ENCODE measurements at places on chromosomes 12 and 14. TPM values are rescaled to one million over a fixed set of nuclear protein-coding genes. Genes with fewer than 3 reads are reported as not detected.
A peak's percentile ranks its signal among the peaks of the same experiment; 100 is the strongest.

GRCh38 chr14:21614240-21614639 is 20.5 kb downstream of the OR10G2 start:
- no peaks in the 10 kb centered on the region for H3K4me1 ChIP-seq
- no peaks in the 10 kb centered on the region for H3K27me3 ChIP-seq
- H3K27ac ChIP-seq = no peak overlapping the region
- no peaks in the 10 kb centered on the region for H3K36me3 ChIP-seq

GRCh38 chr14:102708494-102708893 is 68.8 kb upstream of the TRAF3 start:
- H3K27me3 ChIP-seq = no peaks in the 10 kb centered on the region
- H3K4me3 ChIP-seq = no peak overlapping the region
- peak overlapping the region; percentile 45 for H3K27ac ChIP-seq
- peaks cover 1% of the 10 kb centered on the region for H3K36me3 ChIP-seq
- DNase-seq = peak; percentile 88

DNA sequence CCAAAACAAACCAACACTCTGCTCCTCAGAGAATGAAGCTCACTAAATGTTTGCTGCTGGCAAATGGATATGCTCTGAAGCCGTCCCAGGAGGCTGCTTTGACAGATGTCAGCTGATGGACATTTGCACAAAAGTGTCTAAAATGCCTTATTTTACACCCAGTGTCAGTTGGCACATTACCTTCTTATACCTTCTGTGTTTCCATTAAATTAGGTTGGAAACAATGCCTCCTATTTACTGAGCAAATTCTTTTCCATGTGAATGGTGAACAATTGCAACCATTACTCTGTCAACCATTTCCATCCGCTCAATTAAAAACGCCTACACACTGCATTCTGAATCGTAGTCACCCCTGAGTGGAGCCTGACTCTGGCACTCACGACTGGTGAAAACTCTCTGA is 1679.9 kb upstream of the FLRT2 start:
- no peak overlapping the region for H3K4me3 ChIP-seq
- no peaks in the 10 kb centered on the region for H3K4me1 ChIP-seq
- no peak for DNase-seq

DNA sequence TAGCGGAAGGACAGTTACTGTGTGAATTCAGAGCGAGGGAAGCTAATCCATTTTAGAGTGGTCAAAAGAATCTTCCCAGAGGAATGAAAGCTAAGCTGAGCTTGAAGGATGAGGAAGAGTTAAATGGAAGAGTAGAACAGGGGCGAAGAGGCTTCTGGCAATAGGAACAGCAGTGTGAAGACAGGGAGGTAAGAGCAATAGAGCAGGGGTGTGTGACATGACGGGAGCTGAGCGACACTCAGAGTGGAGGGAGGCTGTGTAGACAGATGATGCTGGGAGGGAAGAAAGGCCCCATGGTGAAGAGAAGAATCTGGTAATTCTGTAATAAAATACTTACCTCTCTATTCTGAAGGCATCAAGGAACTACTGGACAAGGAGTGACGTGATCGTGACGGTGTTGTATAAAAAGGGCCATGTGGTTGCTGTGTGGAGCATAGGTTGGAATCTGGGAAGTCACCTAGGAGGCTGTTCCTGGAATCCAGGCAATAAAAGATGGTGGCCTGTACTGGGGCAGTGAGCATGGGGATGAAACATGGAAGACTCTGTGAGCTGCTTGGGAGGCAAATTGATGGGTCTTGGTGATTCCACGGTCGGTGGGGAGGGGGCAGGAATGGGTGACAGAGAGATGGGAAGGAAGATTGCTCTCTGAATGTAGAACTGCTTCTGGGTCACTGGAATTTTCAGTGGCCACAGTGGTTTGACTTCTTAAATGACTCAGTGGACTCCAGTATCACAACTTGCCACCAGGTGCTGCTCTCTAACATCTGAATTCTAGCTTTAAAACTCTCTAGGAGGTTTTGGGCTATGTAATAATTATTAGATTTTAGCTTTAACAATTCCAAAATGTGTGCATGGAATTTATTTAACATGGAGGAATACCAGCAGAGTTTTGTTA is 164.1 kb downstream of the ATP23 start:
- DNase-seq = no peak
- no peak overlapping the region for H3K27ac ChIP-seq
- no peaks in the 10 kb centered on the region for H3K27me3 ChIP-seq
- no peaks in the 10 kb centered on the region for H3K4me1 ChIP-seq

- H3K4me1 ChIP-seq = no peaks in the 10 kb centered on the region
- no peak overlapping the region for H3K27ac ChIP-seq
- H3K27me3 ChIP-seq = no peaks in the 10 kb centered on the region
- DNase-seq = no peak
- peaks cover 25% of the 10 kb centered on the region for H3K36me3 ChIP-seq
- no peak overlapping the region for H3K4me3 ChIP-seq
Measured at GRCh38 chr12:64500394-64500793, 48.5 kb downstream of the TBK1 start.

The KERA gene
- not detected for polyA plus RNA-seq

The SIX1 gene
- not detected for polyA plus RNA-seq

The SLC38A4 gene
- 0.52 TPM for polyA plus RNA-seq
